Lung (tissue), 17 donors: ENCODE measurements at places on chromosomes 3 and 15. TPM values are rescaled to one million over a fixed set of nuclear protein-coding genes. Genes with fewer than 3 reads are reported as not detected.

VIPR1 gene
- total RNA-seq, result 77.0 TPM

GRCh38 chr3:133125171-133125570 lies 87.0 kb downstream of the TMEM108 start:
- no peak for DNase-seq
- no peak overlapping the region for H3K27ac ChIP-seq
- no peaks in the 10 kb centered on the region for H3K27me3 ChIP-seq
- H3K4me1 ChIP-seq, result no peaks in the 10 kb centered on the region
- H3K4me3 ChIP-seq, result no peak overlapping the region

GRCh38 chr3:126858887-126859286 lies 124.0 kb upstream of the PLXNA1 start:
- no peaks in the 10 kb centered on the region for H3K4me1 ChIP-seq
- H3K4me3 ChIP-seq, result no peak overlapping the region
- no peak for DNase-seq
- H3K27me3 ChIP-seq, result no peaks in the 10 kb centered on the region
- H3K36me3 ChIP-seq, result no peaks in the 10 kb centered on the region

XPC gene
- 31.9 TPM for total RNA-seq

DNA sequence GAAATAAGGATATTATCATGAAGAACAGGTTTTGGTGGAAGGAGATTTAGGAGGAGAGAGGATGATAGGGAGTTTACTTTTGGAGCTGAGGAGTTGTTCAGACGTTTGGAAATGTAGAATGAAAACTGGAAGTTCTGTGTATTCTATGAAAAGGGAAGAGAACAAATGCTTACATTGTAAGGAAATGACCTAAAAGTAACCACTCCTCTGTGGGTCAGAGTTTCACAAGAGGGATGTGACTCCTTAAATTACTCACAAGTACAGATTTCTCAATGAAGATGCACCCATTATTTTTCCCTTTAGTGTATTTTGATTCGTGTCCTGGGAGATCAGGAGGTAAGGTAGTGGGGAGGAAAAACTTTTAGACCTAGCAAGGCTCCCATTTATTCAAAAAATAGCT lies 4.0 kb downstream of the RNF13 start:
- no peak for DNase-seq
- H3K4me1 ChIP-seq, result peaks cover 2% of the 10 kb centered on the region
- no peak overlapping the region for H3K27ac ChIP-seq
- H3K4me3 ChIP-seq, result no peak overlapping the region
- no peaks in the 10 kb centered on the region for H3K27me3 ChIP-seq
- no peaks in the 10 kb centered on the region for H3K36me3 ChIP-seq

TRIM42 gene
- total RNA-seq, result not detected

GRCh38 chr3:127822682-127823425 lies 539 bp upstream of the MGLL start:
- peak overlapping the region; percentile 71 for H3K4me3 ChIP-seq
- DNase-seq, result no peak
- H3K36me3 ChIP-seq, result peaks cover 2% of the 10 kb centered on the region
- H3K4me1 ChIP-seq, result peaks cover 37% of the 10 kb centered on the region
- peak overlapping the region; percentile 85 for H3K27ac ChIP-seq
- no peaks in the 10 kb centered on the region for H3K27me3 ChIP-seq

- H3K4me1 ChIP-seq, result no peaks in the 10 kb centered on the region
- no peak overlapping the region for H3K4me3 ChIP-seq
- H3K27me3 ChIP-seq, result no peaks in the 10 kb centered on the region
- H3K36me3 ChIP-seq, result no peaks in the 10 kb centered on the region
Observed at GRCh38 chr3:76954412-76954811, 85.5 kb upstream of the ROBO2 start.

DNA sequence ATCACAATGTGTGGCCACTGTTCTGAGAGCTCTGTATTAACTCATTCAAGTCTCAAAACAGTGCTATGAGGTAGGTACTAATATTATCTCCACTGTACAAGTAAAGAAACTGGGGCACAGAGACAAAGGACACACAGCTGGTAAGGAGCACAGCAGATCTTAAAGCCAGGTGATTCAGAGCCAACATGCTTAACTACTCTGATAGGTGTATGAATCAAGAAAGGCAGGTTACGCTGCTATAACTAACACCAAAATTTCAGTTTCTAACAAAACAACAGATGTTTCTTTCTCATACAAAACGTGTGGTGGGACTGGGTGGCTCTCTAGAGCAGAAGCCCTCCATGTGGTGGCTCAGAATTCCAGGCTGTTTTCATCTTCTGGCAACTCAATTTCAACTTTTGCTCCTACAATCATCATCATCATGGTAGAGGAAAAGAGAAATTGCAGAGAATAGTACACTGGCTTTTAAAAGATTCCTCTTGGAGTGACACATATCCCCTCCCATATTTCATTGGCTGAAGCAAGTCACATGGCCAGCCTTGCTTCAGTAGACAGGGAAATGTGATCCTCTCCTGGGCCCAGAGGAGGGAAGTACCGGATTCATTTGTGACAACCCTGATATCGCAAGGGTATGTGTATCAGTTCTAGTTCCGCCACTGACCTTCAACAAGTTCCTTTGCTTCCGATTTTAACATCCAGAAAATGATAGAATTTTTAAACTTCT lies 126.2 kb upstream of the PTX3 start:
- no peaks in the 10 kb centered on the region for H3K27me3 ChIP-seq
- H3K27ac ChIP-seq, result no peak overlapping the region
- no peaks in the 10 kb centered on the region for H3K36me3 ChIP-seq
- no peak overlapping the region for H3K4me3 ChIP-seq

LYSMD2 gene
- 8.1 TPM for total RNA-seq

GNAI2 gene
- total RNA-seq, result 332 TPM

DNA sequence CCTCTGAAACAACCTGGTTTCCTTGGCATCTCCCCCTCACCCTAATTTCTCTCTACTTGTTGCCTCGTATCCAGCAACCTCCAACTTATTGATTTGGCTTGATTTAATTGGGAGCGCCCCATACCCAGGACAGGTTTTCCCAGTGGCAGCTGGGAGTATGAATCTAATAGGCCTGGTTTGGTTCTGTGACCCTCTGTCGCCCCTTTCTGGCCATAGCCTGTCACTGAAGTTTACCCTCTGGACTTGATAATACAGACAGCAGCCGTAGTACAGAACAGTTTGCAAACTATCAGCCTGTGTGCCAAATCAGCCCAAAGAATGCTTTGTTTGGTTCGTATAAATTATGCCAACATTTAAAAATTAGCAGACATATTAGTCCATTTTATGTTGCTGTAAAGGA lies 525.1 kb upstream of the GOLIM4 start:
- peaks cover 11% of the 10 kb centered on the region for H3K4me1 ChIP-seq
- H3K27ac ChIP-seq, result no peak overlapping the region
- H3K27me3 ChIP-seq, result no peaks in the 10 kb centered on the region
- DNase-seq, result peak; percentile 40
- H3K36me3 ChIP-seq, result no peaks in the 10 kb centered on the region
